ENCODE measurements at places on chromosomes 7 and 10.

DNA sequence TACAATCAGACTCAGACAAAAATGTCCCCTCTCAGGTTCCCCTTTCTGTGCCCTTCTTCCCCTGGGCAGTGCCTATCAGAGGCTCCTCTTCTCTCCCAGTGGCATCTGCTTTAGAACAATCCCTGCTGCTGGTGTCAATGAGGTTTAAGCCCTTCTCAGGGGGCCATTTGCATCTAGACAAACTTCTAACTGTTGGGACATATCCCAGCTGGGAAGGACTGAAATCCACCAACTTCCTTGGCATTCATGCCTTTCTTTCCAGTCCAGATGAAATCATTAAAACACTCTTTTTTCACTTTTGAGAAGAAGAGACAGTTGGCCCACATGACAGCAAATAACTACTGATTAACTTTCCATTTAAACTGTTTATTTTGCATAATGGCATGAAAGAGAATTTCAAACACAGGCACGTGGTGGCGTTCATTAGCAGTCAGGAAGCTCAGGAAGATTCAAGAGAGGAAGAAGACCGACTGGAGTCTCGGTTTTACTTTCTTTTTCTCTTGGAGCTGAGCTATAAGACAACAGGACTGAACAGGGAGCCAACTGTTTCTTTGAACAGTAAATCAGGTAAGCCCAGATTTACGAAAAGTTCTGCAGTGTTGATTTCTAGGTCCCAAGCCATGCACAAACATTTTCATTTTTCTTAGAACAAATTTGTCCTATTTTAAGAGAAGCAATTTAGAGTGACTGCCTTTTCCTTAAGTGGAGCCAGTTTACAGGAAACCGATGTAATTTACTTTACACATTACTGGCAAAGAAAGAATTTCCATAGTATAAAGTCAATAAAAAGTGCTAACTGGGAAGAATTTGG lies at the start of gene GIMAP2:
Gene GIMAP2, plus strand, starts transcription at position 488 of the 811 bp plus-strand sequence. CDS start 1,354 bp downstream, outside the sequence.
- H3K4me1 ChIP-seq, result peaks cover 81% of the 10 kb centered on the region
- H3K27me3 ChIP-seq, result no peaks in the 10 kb centered on the region
- peaks cover 45% of the 10 kb centered on the region for H3K36me3 ChIP-seq

DNA sequence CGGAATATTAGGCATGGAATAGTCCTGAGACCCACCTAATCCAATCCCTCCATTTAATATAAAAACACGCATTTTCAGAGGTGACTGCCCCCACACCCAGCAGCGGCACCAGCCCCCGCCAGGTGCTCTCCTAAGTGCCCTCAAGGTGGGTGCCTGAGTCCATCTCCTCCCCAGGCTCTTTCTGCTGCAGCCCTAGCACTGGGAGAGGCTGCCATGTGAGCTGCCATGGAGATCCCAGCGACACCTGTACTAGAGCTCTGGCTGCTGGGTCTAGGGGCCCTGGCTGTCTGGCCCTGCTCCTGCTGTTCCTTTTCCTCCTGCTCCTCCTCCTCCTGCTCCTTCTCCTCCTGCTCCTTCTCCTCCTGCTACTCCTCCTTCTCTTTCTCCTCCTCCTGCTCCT lies 191.1 kb upstream of the BMPER start:
- no peak overlapping the region for H3K27ac ChIP-seq
- no peaks in the 10 kb centered on the region for H3K27me3 ChIP-seq
- no peaks in the 10 kb centered on the region for H3K36me3 ChIP-seq
- DNase-seq, result no peak
- H3K4me3 ChIP-seq, result no peak overlapping the region

DNA sequence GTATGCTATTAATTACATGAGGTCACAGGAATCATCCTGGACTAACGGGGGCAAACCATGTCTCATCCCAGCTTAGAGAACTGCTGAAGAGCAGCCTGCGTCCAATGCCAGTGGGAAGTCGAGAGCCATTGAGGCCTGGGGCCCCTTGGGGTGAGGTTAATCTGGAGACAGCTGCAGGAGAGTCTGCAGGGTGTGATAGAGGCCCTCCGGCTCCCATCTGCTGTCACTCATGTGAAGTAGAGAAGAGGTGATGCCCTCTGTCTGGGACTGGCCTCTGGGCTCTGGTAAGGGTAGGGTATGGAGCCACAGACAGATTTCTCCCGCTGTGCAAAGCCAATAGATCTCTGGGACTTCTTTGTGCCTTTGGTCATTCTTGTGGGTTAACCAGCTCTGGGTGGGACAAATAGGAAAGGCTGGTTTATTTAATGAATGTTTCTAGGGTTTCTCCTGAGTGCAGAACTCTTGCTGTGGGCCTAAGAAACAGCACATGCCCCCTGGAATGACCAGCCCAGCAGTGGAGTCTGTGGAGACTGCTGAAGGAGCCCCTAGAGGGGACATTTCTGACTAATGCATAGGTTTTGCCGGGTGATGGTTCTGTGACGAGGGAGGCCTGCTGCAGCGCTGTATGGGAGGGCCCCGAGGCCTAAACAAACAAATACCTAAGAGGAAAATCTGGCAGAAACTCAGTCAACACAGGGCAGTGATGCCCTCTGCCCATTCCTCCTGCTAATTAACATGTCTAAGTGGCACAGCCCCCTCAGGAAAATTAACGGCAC lies 34.5 kb downstream of the CRHR2 start:
- no peaks in the 10 kb centered on the region for H3K27me3 ChIP-seq
- no peak overlapping the region for H3K4me3 ChIP-seq
- peaks cover 11% of the 10 kb centered on the region for H3K36me3 ChIP-seq

DNA sequence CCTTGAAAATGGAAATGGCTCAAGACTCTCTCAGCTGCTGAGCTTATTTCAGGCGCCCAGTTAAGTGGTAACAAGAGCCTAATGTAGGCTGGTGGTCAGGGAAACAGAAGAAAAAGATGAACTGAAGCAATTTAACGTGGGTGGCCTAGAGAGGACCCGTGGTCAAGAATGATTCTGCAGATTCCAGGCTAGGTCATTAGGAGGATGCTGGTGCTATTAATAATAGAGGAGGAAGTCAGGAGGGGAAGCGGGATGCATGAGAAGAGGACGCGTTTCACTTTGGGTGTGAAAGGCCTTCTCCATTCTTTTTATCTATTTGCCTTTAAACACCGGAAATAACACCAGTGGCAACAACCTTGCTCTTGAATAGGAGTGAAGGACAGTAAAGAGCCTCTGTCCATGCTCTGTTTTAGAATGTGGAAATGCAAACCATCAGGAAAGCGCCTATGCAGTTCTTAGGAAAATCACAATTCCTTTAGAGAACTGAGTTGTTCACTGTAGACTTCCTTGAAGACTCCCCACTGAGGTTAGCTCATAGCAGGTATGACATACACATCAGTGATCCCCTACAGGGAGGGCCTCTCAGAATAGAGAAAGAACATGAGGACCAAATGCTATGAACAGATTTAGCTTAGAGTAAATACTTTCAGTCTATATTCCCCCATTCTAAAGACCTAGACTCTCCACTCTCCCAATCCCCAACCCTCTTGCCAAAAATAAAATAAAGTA lies 8.6 kb downstream of the LIPA start:
- H3K4me1 ChIP-seq, result no peaks in the 10 kb centered on the region
- H3K27me3 ChIP-seq, result no peaks in the 10 kb centered on the region
- H3K36me3 ChIP-seq, result no peaks in the 10 kb centered on the region
- DNase-seq, result no peak
- no peak overlapping the region for H3K27ac ChIP-seq

- H3K4me1 ChIP-seq, result no peaks in the 10 kb centered on the region
- H3K4me3 ChIP-seq, result no peak overlapping the region
- peaks cover 6% of the 10 kb centered on the region for H3K36me3 ChIP-seq
- H3K27ac ChIP-seq, result no peak overlapping the region
Observed at GRCh38 chr10:58599927-58600553, 87.4 kb downstream of the BICC1 start.
